ENCODE measurements at places on chromosomes 7 and 10.
A peak's percentile ranks its signal among the peaks of the same experiment; 100 is the strongest.

- DNase-seq = no peak
Measured at GRCh38 chr7:2621061-2621828, 10.5 kb upstream of the TTYH3 start.

GRCh38 chr10:32957341-32958084 is 517 bp downstream of the ITGB1 start:
- peak; percentile 21 for DNase-seq

- no peak for DNase-seq
Measured at GRCh38 chr7:143013473-143013872, 13.5 kb downstream of the OR9A2 start.

- DNase-seq = no peak
Measured at GRCh38 chr10:18155321-18155720, 15.1 kb downstream of the CACNB2 start.

DNA sequence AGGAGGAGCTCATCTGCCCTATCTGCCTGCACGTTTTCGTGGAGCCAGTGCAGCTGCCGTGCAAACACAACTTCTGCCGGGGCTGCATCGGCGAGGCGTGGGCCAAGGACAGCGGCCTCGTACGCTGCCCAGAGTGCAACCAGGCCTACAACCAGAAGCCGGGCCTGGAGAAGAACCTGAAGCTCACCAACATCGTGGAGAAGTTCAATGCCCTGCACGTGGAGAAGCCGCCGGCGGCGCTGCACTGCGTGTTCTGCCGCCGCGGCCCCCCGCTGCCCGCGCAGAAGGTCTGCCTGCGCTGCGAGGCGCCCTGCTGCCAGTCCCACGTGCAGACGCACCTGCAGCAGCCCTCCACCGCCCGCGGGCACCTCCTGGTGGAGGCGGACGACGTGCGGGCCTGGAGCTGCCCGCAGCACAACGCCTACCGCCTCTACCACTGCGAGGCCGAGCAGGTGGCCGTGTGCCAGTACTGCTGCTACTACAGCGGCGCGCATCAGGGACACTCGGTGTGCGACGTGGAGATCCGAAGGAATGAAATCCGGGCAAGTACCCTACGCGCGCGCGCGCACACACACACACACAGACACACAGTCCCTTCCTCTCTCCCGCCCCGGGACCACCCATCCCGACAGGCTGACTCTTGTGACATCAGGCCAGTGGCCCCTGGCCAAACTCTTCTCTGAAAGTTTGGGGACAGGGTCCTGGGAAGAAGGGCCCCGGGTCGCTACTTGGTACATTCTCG is 538 bp downstream of the TRIM8 start:
- DNase-seq = peak; percentile 72

Data from CD4-positive, alpha-beta T cell (primary cell).